HCT116 (cell line): ENCODE measurements at places on chromosomes 5 and 9.

DNA sequence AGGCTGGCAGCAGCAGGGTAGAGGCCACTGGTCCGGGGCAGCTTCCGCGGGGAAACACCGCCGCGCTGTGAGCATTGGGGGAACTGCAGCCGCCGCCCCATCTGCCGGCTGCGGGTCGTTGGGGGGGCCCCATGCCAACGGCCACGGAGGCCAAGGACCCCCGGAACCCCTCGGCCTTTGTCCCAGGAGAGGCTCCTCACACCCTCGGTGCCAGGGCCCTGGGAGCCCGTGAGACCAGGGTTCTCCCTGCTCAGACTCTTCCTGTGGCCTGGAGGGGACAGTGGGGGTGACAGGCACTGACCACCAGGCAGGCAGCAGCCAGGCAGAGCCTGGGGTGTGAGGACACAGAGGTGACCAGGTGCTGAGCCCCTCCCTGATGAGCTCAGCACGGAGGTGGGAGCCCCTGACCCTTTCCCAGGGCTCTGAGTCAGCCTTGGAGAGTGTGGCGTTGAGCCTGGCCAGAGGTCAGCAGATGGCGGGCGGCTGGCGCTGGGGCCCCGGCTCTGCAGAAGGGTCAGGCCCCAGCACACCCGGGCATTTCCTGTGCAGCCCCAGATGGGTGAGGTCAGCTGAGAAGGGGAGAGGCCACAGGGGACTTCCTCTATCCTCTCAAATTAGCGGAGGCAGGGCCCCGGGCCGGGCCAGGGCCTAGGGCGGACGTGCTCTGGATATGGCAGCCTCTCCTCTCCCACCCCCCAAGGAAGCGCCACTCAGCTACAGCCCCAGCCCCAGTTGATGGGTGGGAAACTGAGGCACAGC, 17.9 kb upstream of the EGFL7 start:
- DNase-seq, result peak; percentile 42

- no peak for DNase-seq
These were observed 16.1 kb downstream of the SH3GL2 start for GRCh38 chr9:17594961-17595360.

DNA sequence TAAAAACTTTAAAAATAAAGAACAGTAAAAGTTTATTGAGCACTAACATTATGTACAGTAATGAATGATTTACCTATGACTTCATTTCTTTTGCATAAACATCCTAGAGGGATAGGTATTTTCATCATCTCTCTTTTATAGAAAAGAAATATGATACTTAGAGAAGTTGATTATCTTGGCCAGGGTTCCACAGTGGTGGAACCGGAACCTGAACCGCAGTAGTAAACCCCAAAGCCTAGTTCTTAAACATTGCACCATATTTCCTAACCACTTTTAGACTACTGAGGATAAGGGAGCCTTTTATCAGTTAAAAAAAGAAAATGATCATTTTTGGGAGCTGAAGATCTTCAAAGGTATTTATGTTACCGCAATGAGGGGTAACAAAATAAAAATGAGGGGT, 205.7 kb upstream of the SGCD start:
- DNase-seq, result no peak

DNA sequence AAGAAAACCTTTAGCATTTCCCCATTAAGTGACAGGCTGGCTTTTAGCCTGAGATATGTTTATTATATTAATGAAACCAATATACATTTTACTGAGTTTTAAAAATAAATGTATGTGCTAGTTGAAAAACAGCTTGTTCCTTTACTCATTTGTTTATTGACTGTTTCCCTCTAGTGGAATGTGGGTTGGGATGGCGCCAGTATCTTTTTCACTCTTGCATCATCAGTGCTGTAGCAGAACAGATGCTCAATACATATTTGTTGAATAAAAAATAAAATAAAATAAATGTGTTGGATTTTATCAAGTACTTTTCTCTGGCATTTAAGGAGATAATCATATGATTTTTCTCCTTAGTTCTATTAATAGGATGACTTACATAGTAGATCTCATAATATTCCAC, 43.0 kb downstream of the FSTL4 start:
- DNase-seq, result no peak

GRCh38 chr5:167753725-167754490, 537.5 kb upstream of the WWC1 start:
- DNase-seq, result no peak

DNA sequence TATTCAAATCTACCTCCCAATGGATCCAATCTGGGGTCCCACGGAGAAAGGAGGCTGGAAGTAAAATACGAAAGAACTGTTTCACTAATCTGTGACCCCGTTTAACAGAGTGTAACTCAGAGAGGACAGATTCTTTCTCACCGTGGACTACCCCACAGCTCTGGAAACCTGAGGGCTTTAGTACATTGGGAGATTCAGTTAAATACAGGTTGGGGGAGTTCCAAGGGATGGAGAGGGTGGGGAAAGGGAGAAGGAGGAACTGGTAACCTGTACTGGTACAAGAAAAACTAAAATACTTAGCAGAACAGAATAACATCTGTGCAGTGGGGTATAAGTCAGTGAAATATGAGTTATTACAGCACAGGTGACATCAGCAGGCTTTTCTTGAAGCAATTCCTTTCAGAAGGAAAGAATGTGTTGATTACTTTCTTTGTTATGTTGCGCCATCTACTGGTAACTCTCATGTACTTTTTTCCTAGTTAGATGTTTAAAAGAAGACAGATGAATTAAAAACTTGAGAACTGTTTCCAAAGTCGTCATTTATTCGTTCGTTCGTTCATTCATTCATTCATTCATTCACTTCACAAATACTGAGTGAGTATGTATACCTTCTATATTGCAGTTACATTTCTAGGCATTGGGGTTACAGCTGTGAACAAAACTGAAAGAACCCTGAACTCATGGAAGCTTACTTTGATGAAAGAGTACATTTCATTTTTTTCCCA, 30.0 kb upstream of the STOM start:
- peak; percentile 74 for DNase-seq

GRCh38 chr5:168366116-168366515, 74.7 kb downstream of the WWC1 start:
- DNase-seq, result no peak

- no peak for DNase-seq
These were observed 272.0 kb downstream of the DENND1A start for GRCh38 chr9:123657941-123658340.

DNA sequence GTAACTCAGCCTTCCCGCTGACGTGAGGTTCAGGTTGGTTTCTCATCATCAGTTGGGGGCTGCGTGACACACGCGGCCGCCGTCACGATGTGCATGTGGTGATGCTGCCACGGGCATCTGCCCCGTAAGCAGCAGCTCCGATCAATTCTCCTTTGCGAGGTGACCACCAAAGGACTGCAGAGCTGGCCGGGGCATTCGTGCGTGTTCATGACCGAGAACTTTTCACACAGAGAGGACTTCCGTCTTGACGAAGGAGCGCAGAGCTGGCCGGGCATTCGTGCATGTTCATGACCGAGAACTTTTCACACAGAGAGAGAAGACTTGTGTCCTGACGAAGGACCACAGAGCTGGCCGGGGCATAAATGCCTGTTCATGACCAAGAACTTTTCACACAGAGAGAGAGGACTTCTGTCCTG, 3.8 kb upstream of the LCN1 start:
- DNase-seq, result no peak

DNA sequence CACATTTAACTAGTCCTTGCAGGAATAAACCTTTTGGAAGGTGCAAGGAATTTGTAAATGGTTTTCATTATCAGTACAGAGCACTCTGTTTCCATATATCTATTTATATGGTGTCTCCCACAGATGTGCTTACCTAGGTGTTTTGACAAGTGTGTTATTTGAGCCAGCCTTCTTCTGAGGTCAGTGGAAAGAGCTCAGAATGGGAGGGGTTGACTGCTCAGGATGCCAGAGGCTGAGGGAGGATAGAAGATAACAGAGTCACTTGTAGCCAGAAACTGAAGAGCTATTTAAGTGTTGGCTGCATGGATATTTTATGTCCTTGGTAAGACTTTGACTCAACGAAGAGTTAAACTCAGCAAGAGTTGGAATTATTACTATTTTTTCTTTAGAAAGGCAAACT, 5.0 kb downstream of the CMYA5 start:
- no peak for DNase-seq

- DNase-seq, result no peak
These were observed 16.1 kb downstream of the EQTN start for GRCh38 chr9:27280860-27281259.

DNA sequence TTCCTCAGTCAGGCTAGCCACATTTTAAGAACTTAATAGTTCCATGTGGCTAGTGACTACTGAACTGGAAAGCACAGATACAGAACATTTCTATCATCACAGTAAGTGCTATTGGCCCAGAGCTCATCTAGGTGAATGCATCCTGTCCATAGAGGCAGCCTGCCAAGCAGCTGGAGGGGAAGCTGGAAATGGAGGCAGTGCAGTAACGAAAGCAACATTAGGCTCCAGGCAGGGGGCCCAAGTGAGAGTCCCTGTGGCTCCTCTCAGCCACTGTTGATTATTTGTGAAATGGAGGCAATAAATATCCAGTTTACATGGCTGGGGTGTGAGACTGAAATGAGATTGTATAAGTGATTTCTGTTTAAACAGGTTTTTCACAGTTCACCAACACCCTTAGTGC, 227.2 kb upstream of the KLF9 start:
- DNase-seq, result no peak

DNA sequence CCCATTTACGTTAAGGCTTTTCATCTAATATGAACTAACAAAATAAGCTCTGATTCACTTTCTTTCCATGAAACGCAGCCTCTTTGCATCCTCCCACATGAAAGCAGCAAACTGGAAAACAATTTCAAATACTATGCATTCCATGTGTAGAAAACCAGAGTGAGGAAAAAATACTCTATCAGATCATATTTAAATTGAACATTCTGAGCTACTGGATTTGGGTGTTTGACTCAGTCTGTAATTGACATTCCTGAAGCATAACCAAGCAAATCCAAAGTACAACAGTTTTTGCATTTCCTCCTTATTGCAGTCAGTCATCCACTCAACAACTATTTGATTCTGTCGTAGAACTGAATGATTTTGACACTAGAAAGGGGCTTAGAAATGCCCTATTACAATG, 399.1 kb upstream of the NMUR2 start:
- no peak for DNase-seq

- no peak for DNase-seq
These were observed 21.6 kb downstream of the MATR3 start for GRCh38 chr5:139315056-139315615.

DNA sequence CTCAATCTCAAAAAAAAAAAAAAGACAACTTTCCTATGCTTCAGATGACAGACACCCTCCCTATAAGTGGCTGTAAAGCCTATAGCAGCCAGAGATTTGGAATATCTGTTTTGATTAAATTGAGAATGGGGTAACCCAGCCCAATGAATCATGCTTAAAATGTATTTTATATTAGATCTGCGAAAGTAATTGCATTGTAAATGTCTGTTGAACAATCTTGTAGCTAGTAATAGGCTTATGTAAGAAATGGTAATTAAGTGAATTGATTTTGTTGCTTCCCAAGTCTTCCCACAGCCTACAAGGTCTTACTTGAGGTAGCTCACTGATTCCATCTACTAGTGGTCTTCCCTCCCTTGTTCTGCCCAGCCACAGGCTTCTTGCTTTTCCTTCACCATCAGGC, 590.7 kb downstream of the ACTL7B start:
- DNase-seq, result no peak

DNA sequence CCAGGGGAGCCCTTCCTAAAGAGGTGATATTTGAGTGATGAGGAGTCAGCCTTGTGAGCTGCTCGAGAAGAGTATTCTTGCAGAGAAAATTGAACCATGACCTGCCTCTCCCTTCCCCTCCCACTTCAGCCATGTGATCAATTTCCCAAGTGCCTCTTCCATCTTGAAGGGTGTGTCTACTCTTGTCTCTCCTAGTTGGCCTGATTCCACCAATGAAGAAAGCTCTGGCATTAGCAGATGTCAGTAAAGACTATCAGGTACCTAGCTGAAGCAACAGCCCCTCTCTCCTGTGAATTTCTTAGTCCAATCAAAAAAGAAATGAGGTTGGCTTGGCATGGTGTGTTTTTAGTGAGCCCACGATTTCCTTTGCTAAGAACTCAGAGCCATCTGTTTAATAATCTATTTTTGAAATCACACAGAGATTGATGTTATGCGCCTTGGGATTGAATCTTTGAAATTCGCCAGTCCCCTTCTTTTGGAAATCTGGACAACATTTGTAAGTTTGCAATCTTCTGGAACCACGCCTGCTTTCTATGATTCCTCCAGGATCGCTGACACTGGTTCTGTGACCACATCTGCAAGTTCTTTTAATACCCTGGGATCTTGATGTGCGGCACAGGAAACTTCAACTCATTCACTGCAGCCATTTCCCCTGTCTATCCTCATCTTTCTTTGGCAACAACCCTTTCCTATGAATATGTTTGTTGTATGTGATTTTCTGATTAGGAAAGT, 404.6 kb downstream of the DMRT2 start:
- no peak for DNase-seq

- DNase-seq, result peak; percentile 13
These were observed 98.6 kb downstream of the YTHDC2 start for GRCh38 chr5:113612060-113612496.

DNA sequence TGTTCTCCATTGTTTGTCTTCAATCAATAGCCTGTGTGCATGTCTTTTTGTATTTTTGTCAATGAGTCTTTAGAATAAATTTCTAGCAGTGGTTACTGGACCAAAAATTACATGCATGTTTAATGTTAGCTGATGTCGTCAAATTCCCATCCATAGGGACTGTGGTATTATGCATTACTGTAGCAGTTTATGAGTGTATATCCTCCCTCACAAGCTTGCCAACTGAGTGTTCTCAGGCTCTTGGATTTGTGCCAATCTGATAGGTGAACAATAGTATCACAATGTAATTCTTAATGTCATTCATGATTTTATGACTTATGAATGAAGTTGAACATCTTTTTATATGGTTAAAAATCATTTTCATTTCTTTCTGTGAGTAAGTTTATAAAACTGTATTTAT, 13.0 kb downstream of the SNX24 start:
- DNase-seq, result no peak

- no peak for DNase-seq
These were observed 1.7 kb downstream of the SSBP2 start for GRCh38 chr5:81749192-81749560.

DNA sequence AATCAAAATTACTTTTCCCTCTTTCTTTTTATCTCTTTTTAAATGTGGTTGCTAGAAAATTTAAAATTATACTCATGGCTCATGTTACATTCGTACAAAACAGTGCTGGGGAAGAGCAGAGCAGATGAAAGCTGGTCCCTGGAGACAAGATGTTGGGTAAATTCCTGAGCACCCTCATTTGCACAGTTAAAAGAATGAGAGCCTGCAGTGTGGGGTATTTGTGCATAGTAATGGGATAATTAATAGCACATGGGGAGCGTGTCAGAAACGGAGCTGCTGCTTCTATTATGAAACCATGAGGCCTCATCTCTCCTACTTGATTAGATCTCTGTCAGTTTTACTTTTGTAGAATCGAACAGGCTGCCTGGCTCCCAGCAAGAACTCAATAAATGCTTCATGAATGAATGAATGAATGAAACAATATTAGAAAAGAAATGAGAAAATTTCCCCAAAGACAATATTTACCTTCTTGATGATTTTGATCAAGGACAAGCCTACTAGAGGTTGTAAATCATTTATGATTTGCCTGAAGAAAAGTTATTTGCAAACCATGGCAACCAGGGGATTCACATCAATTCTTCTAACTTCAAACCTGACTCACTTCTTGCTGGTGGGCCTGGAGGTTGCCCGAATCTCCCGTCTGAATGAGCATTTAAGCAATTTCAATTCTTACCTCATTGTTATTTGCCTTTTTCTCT, 177.2 kb upstream of the TUT7 start:
- DNase-seq, result no peak

GRCh38 chr9:94802251-94802650, 75.8 kb downstream of the AOPEP start:
- DNase-seq, result no peak

- no peak for DNase-seq
These were observed 5.3 kb downstream of the OR2S2 start for GRCh38 chr9:35952526-35953191.
